GM12878 (cell line): ENCODE measurements at places on chromosomes 3 and 15. TPM values are rescaled to one million over a fixed set of nuclear protein-coding genes. Genes with fewer than 3 reads are reported as not detected.

The NEIL1 gene
- total RNA-seq, result 0.96 and 1.5 TPM in 2 replicates

The SOX14 gene
- total RNA-seq, result not detected in 2 replicates

The SNRPN gene
- 35.0 and 38.9 TPM in 2 replicates for total RNA-seq

The HACD2 gene
- total RNA-seq, result 20.4 and 21.5 TPM in 2 replicates

The TCAIM gene
- total RNA-seq, result 11.2 and 15.1 TPM in 2 replicates

The UBA7 gene
- 108 and 116 TPM in 2 replicates for total RNA-seq

The NPAP1 gene
- not detected in 2 replicates for total RNA-seq

The PP2D1 gene
- total RNA-seq, result not detected in 2 replicates

The WDR49 gene
- 0.15 TPM in 1 of 2 replicates, not detected in the other for total RNA-seq

The STRA6 gene
- total RNA-seq, result 9.7 and 10.0 TPM in 2 replicates

The C3orf49 gene
- total RNA-seq, result not detected in 2 replicates

The TRPM1 gene
- 0.16 TPM in 1 of 2 replicates, not detected in the other for total RNA-seq

The C2CD4B gene
- total RNA-seq, result not detected in 2 replicates

The CCR8 gene
- total RNA-seq, result 14.4 and 16.9 TPM in 2 replicates

The CCR3 gene
- 0.41 and 0.66 TPM in 2 replicates for total RNA-seq

The CDHR4 gene
- total RNA-seq, result not detected in 2 replicates

The FLNB gene
- 51.8 and 58.1 TPM in 2 replicates for total RNA-seq

The STRIT1 gene
- not detected in 2 replicates for total RNA-seq

The CFAP91 gene
- total RNA-seq, result 0.80 and 1.3 TPM in 2 replicates

The TTLL13 gene
- 0.13 and 0.19 TPM in 2 replicates for total RNA-seq

The SCN5A gene
- not detected in 2 replicates for total RNA-seq

The SPATA12 gene
- total RNA-seq, result 0.29 and 0.38 TPM in 2 replicates

The THSD4 gene
- total RNA-seq, result 0.03 and 0.13 TPM in 2 replicates

The TRAIP gene
- total RNA-seq, result 19.5 and 23.7 TPM in 2 replicates

The ZNF80 gene
- not detected in 2 replicates for total RNA-seq

The CAMK2N2 gene
- 1.4 and 1.9 TPM in 2 replicates for total RNA-seq

The SYNPR gene
- total RNA-seq, result not detected in 2 replicates

The CPN2 gene
- 0.05 TPM in 1 of 2 replicates, not detected in the other for total RNA-seq

The A4GNT gene
- not detected in 2 replicates for total RNA-seq

The ANXA2 gene
- 169 and 170 TPM in 2 replicates for total RNA-seq

The NEK10 gene
- 0.15 and 0.29 TPM in 2 replicates for total RNA-seq

The SERPINI2 gene
- total RNA-seq, result 0.19 and 0.33 TPM in 2 replicates

The SNTN gene
- not detected in 2 replicates for total RNA-seq

The CYP1A1 gene
- not detected in 2 replicates for total RNA-seq

The MAGI1 gene
- total RNA-seq, result 0.40 and 0.49 TPM in 2 replicates

The TMEM45A gene
- total RNA-seq, result 0.90 and 1.0 TPM in 2 replicates

The HTR3E gene
- total RNA-seq, result not detected in 2 replicates

The NDUFAF3 gene
- 83.5 and 87.4 TPM in 2 replicates for total RNA-seq

The CTXN2 gene
- total RNA-seq, result not detected in 2 replicates

The USP3 gene
- total RNA-seq, result 64.5 and 65.1 TPM in 2 replicates
